ENCODE measurements at places on chromosomes 7 and 10.
A peak's percentile ranks its signal among the peaks of the same experiment; 100 is the strongest.

GRCh38 chr7:1569833-1570632 lies at the start of gene PSMG3:
TSS of gene PSMG3 (minus strand) at chr7:1570032. CDS start at chr7:1569339, 693 bp downstream.
- peak; percentile 90 for DNase-seq

DNA sequence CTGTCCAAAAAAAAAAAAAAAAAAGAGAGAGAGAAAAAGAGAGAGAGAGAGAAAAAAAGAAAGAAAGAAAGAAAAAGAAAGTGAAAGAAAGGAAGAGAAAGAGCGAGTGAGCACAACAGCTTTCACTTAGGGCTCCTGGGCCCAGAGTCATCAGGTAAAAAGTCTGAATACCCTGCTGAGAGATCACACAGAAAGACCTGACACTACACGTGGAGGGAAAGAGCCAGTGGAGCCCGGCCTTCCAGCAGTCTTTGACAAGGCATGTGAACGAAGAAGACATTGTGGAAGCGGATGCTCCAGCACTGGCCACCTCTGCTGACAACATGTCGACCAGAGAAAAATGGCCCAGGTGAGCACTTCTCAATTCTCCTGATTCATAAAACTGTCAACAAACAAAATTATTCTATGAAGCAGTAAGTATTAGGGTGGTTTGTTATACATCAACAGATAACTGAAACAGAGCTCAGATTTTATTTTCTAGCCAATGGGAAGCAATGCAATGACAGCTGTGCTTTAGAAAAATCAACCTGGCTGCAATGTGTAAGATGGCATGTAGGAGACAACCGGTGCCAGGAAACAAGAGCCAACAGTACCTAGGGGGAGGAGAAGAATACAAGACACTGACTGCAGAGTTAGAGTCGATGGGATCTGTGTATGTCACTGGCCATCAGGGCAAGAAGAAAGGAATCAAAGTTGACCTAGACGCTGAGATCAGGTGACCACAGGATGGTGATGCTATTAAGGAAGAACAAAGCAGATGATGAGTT lies 4.4 kb downstream of the RNF216 start:
- DNase-seq, result no peak

GRCh38 chr10:43287056-43288007 lies 20.5 kb upstream of the RASGEF1A start:
- DNase-seq, result no peak

GRCh38 chr10:24272374-24272773 lies 63.4 kb downstream of the KIAA1217 start:
- DNase-seq, result no peak

GRCh38 chr10:98303569-98303968 lies 35.6 kb upstream of the LOXL4 start:
- no peak for DNase-seq

DNA sequence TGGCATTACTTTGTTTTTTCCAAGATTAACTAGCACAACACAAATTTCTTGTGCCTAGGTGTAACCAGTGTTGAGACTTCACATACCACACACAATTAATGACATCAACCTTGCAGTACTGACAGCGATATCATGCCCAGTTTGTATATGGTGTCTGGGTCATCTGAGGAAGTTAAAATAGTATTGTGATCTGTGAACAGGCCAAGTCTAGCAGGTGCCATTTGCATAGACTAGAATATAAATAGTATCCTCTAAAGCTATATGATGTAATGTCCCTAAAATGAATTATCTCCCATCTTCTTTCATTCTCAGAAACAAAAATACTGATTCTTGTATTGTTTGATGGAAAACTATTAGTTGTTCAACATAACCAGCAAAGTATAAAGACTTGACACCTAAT lies 175.8 kb upstream of the KAT6B start:
- no peak for DNase-seq

- no peak for DNase-seq
Measured at GRCh38 chr7:96061844-96062243, 260.1 kb downstream of the SLC25A13 start.

GRCh38 chr10:36621346-36621745 lies 504.1 kb upstream of the ANKRD30A start:
- DNase-seq, result no peak

DNA sequence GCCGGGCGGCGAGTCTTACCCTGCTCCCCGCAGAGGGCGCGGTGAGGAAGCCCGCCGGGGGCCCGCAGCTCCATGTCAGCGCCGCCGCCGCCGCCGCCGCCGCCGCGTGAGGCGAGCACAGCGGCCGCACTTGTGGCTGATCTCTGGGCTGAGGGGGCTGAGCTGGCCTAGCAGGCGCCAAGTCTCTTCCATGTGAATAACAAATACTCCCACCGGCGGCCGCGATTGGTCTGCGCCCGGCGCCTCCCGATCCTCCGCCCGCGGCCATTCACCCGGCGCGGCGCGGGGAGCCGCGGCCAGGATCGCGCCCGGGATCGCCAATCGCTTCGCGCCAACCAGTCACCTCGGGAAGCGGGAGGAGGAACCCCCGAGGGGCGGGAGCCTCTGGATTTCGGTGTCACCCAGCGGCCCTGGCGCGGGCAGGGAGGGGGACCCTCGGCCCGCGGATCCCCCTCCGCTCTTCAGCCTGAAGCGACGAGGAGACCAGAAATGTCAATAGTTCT lies at the start of gene GRM8:
Gene GRM8, minus strand, starts transcription at position 164 of the 503 bp plus-strand sequence.
- DNase-seq, result peak; percentile 55

DNA sequence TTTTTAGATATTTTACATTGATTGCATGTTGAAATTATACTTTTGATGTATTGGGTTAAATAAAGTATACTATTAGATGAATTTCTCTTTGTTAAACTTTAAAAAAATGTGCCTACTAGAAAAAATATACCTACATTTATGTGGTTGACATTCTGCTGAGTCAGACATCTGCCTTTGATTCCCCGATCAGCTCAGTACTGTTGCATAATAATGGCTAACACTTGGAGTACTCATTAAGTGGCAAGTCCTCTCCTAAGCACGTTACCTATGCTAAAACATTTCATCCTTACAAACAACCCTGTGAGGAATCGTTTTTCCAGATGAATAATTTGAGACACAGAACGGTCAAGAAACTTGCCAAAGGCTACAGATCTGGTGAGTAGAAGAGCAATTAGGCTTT lies 14.0 kb upstream of the SEM1 start:
- DNase-seq, result no peak

- no peak for DNase-seq
Measured at GRCh38 chr7:3691478-3692158, 390.6 kb downstream of the SDK1 start.

DNA sequence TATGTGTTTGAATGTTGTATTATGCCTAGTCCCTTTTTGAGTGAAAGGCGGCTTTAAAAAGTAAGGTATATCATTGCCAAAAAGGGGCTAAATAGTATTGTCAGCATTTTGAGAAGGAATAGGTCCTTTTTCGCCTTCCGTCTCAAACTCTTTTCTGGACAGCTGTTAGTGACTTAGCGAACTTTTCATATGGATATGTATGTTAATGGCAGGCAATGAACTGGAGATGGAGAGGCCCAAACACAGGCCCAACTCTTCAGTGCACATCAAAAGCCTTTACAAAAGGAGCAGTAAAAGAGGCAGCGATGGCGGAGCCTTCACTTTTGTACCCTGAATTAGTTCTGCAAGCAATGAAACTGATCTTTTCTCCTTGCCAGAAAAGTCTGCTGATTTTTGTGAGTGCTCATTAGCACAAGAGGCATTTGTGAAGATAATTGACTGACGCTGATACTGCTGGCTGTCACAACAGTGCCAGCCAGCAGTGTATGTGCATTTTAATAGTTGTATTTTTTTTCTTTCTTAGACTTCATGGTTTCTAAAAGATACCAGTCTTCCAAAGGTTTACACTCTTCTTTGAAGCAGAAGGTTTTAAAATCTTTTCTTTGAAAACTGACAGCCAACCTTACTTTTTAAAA lies 243.7 kb upstream of the SP8 start:
- no peak for DNase-seq

DNA sequence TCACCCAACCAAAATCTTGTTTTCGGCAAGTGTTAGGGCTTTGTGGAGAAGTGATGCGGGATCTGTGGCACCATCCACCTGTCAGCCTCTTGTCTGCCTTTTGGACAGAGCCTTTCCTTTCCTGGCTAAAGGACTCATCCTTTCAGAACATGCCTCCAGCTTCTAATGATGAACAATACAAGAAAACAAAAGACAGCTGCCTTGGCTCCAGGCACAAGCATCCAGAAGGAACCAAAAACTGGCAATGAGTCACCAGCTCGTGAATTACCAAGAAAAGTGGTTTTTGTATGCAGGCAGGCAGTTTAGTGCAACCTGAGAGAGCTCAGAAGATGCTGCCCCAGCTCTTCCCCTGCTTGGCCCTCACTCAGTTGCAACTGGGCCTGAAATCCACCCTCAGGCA lies 84.6 kb upstream of the NAMPT start:
- no peak for DNase-seq

DNA sequence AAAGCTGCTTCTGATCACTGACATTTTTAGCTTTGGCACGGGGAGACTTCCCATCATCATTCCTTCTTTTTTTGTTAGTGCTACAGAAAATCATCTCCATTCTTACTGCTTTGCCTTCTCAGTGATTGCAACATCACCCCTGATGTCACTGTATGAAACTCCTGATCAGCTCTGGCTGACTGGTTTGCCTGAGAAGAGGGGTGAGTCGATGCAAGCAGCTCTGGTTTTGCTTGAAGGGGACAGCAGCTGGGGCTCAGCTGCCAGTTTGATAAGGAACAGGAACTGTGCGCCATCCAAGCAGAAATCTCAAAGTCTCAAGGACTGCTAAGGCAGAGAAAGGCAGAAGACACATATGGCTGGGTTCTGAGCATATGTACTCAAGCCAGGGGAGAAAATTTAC lies 808.5 kb upstream of the CELF2 start:
- DNase-seq, result no peak

DNA sequence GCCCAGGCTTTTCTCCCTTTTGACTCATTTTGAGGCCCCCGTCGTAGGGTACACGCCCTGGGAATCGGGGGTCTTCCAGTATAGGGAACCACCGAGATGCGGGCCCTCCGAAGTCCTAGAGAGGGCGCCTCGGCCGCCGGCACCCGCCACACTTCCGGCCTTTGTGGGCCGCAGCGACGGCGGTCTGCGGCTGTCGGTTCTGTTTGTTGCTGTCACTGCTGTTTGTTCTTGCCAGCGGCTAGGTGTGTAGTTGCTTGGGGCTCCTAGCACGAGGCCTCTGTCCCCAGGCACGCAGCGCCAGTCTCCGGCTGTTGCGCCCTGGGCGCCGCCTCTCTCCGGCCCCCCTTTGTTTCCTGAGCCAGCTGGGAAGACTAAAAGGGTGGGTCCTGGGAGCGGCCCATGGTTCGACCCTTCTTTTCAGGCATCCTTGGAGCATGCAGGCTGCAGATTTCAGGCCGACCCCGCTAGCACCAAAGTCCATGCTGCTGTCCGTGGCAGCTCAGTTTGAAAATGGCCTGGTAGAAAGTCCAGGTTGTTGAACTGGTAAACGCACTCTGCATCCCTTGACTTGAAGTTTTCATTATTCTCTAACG lies 17.8 kb upstream of the ZKSCAN1 start:
- DNase-seq, result no peak

- no peak for DNase-seq
Measured at GRCh38 chr7:24834128-24834798, 77.0 kb upstream of the GSDME start.

- no peak for DNase-seq
Measured at GRCh38 chr7:152587366-152587765, 88.6 kb downstream of the XRCC2 start.

DNA sequence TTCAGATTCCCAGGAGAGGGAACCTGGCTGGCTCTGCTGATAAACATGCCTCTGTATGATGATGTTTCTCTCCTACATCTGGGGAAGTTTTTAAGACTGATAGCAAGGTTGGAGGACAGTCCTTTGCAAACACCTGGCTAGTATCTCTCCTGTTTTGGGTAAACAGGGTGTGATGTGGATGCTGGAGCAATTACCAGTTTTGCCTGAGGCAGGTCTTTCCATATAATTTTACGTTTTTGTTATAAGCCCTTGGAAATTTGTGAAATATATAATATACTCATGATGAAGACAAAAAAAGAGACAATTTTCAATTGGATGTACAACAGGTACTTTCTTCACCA lies 138.6 kb downstream of the ADAM22 start:
- no peak for DNase-seq

GRCh38 chr7:44953156-44953555 lies 25.7 kb downstream of the MYO1G start:
- DNase-seq, result peak; percentile 36

- DNase-seq, result no peak
Measured at GRCh38 chr7:128871050-128871449, 8.4 kb downstream of the ATP6V1F start.

GRCh38 chr10:51073453-51074237 lies 642 bp upstream of the PRKG1 start:
- DNase-seq, result no peak

GRCh38 chr7:92586403-92586802 lies 3.8 kb downstream of the FAM133B start:
- no peak for DNase-seq

- no peak for DNase-seq
Measured at GRCh38 chr10:66572700-66573099, 353.1 kb upstream of the LRRTM3 start.

GRCh38 chr7:108164946-108165345 lies 34.8 kb upstream of the LAMB4 start:
- no peak for DNase-seq

DNA sequence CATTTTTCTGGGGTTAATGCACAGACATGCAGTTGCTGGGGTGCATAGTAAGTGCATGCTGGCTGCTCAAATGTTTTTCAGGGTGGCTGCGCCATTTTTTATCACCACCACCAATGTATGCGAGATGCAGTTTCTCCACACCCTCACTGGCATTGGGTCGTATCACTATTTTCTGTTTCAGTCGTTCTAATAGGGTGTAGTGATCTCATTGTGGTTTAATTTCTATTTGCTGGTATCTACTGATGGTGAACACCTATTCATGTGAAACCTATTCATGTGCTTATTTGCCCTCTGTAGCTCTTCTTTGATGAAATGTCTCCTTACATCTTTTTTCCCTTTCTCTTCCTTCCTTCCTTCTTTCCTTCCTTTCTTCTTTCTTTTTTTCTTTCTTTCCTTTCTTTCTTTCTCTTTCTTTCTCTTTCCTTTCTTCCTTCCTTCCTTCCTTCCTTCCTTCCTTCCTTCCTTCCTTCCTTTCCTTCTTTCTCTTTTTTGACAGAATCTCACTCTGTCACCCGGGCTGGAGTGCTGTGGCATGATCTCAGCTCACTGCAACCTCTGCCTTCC lies 84.3 kb downstream of the ELFN1 start:
- no peak for DNase-seq

- peak; percentile 96 for DNase-seq
Measured at GRCh38 chr7:105830405-105831301, 45.7 kb downstream of the ATXN7L1 start.

- DNase-seq, result no peak
Measured at GRCh38 chr10:75402486-75403143, 1.1 kb upstream of the ZNF503 start.

DNA sequence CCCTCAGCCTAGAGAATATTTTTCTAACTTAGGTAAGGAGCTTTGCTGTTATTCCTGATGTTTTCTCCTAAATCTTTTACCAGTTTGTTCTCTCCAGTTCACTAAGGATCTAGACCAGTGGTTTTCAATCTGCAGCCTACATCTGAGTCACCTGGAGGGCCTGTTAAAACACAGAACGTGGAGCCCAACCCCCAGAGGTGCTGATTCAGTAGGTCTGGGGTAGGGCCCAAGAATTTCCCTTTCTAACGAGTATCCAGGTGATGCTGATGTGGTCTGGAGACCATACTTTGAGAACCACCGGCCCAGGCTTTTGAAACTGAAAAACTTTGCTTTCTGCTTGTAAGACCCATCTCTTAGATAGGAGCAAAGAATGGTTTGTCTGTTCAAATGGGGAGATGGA lies 51.2 kb upstream of the KMT2E start:
- DNase-seq, result no peak
